ENCODE measurements at places on chromosomes 4 and X.

- DNase-seq, result no peak
Measured at GRCh38 chrX:135522878-135523693, 2.6 kb downstream of the INTS6L start.

DNA sequence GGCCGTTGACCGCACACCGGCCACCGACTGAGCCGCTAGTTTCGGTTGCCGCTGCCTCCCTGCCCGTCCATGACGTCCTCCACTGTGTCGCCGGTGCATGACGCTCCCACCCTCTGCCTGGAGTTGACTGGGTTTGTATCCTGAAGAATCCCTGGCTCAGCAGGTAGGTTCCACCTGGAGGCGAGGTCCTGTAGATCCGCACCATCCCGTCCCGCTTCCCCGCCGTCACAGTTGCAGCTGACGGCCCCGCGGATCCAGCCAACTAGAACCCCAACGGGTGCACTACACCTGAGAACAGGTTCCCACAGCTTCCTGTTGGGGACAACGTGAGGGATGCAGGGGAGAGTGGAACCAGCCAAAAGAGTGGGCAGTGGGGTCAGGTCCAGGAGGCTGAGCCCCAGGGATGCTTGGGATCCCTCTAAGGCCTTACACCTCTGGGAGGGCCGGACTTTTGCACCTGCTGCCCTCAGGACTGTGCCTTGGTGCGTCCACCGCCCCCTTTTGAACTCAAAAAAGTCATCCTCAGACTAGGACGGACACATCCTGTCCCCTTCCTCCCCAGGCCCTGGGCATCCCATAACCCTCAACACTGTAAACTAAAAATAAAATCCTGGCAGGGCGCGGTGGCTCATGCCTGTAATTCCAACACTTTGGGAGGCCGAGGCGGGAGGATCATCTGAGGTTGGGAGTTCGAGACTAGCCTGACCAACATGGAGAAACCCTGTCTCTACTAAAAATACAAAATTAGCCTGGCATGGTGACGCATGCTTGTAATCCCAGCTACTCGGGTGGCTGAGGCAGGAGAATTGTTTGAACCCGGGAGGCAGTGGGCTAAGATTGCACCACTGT lies 1.1 kb upstream of the SLBP start:
- DNase-seq, result no peak

- no peak for DNase-seq
Measured at GRCh38 chr4:21882051-21882839, 66.3 kb downstream of the KCNIP4 start.

DNA sequence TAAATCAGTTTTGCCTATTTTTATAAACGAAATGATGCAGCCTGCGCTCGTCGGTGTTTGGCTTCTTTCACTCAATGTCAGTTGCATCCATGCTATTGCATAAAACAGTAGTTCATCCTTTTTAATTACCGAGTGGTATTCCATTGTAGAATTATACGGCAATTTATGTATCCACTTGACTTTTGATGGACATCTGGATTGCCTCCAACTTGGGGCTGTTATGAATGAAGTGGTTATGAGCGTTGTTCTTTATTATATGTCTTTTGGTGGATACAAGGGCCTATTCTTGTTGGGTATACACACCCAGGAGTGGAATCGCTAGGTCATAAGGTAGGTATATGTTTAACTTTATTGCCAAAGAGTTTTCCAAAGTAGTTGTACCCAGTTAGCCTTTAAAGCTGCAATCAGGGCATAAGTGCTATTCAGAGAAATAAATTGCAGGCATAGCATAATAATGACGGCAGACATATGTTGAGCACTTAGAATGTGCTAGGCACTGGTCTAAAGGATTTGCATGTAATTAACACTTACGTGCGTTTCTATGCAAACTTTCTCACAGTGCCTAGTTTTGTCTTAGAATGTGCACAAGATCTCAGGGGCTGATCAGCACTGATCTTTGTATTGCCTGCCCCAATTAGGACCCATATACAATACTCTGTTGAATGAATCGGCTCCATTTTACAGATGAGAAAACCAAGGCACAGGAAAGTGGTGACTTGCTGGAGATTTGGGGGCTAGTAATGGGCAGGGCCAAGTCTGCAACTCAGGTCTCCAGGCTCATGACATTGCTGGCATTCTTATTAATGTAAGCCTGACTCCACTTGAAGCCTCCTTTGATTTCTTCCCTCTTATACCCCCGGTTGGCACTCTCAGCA lies 407.0 kb downstream of the BCOR start:
- DNase-seq, result no peak

DNA sequence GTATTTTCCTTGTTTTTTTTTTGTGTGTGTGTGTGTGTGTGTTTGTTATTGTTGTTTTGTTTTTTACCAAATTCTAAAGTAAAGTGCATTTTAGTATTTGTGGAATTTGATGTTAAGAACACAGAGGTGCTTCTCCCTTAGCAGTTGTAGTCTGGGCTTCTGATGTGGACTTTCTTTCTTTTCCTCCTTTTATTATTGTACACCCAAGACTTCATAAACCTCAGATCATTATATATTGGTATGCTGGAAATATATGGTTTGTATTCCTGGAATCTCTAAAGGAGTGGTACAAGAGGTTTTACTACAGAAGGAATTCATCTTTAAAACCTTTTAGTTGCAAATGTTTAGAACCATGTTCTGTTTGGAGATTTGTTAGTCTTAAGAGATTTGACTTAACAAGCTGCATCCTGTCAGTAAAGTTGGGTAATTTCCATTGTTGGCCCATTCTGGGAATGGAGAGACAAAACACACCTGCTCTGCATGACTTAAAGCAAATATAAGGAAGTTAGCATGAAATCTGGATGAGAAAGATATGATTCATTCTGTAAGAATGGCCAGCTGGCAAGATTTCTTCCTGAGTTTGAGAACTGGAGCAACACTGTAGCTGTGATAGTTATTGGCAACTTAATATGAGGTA lies 64.0 kb downstream of the SMAD1 start:
- no peak for DNase-seq

DNA sequence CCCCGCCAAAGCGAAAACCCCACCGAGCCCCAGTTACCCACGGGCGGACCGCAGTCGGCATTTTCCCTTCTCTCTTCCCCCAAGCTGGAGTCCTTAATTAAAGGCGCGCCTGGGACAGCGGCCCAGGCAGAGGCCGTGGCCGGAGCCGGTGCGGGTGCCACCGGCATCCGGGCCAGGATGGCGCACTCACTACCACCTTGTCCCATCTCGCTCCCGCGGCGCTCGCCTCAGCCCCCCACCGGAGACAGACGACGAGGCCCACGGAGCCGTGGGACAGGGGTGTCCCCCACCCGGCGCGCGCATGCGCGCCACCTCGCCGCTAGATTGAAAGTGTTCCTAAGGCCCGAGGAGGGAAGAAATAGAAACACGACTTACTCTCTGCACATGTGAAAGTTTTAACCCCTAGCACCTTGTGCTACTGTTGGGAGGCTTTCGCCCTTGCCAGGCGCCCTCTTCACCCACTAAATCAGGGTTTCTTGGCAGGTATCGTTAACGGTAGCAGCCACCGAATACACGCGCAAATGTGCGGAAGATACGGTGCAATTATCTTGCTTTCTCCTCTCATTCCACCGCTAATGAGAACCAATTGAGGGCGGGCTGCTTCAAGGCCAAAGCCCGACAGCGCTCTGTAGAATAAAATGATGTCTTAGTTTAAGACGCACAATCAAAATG lies 64.3 kb upstream of the CCDC160 start:
- DNase-seq, result no peak

GRCh38 chr4:176762661-176763308 lies 29.9 kb downstream of the VEGFC start:
- DNase-seq, result no peak

GRCh38 chr4:119025420-119025819 lies 110.2 kb upstream of the MYOZ2 start:
- no peak for DNase-seq

GRCh38 chrX:85391878-85392238 lies 12.4 kb upstream of the POF1B start:
- no peak for DNase-seq

GRCh38 chr4:38715050-38715449 lies 51.1 kb downstream of the KLF3 start:
- no peak for DNase-seq

DNA sequence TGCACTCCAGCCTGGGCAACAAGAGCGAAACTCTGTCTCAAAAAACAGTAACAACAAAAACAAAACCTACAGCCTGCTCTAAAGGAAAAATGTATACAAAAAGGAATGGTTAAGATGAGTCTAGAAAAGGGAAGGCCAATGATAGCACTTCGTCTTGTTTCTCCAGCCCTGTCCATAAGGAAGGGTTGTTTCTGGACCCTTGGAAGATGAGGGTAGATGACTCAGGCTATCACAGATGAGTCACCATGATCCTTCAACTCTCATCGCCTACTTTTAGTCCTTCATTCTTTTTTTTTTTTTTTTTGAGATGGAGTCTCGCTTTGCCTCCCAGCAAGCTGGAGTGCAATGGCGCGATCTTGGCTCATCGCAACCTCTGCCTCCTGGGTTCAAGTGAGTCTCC lies 8.8 kb downstream of the PLA2G12A start:
- no peak for DNase-seq

GRCh38 chrX:67731061-67731460 lies 187.2 kb downstream of the AR start:
- DNase-seq, result no peak
